Trophoblast cell (in vitro differentiated cells and primary cell): ENCODE measurements at places on chromosomes 6 and 20.

DNA sequence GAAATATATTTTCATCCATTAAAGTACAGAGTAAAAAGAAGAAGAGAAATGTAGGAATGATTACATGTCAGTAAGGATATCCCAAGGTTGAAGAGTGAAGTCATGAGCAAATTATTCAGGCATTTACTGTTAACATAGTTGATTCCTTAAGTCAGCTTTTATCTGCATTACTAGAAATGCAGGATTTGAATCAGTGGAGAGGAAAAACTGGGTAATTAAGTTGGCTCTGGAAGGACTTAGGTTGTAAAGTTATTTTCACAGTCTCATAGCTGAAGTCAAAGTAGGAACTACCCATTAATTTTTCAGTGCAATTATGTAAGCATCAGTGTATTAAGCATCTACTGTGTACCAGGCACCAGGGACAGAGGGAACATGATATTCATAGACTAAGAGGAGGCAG, 7.8 kb downstream of the NAA20 start:
- peak; percentile 69 for DNase-seq

DNA sequence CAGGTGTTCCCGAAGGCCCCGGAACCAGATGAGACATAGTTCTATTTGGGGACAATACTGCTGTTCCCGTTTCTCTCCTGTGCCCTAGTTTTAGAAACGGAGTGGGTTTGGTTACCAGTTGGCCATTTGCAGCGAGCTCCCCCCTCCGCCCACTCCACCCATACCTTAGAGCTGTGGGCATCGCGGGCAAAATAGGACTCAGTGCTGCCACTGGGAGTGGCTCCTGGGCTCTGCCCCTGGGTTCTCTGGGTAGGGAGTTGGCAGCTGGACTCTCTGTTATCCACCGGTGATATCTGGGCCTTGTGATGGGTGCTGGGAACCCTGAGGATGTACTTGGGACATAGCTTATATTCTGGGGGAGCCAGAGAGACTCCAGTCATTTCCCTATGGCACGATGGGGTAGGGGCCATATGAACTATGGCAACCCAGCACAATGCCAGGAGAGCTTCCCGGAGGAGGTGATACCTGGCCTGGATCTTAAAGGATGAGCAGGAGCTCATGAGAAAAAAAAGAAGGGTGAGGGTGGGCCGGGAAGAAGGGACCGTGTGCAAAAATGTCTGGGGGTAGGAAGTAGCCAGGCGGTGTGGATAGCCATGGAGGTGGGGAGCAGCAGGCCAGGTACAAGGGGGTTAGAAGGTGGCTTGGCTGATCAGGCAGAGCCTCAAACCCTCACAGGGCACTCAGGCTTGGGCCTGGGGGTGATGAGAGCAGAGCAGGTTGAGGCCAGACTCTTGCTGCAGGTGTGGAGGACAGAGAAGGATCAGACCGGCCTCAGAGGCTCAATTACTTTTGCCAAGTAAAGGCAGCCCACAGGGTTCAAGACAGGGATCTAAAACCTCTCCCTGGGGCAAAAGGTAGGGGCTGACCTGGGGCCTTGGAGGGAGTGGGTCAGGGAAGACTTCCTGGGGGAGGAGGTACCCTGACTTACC, 9.6 kb downstream of the SRC start:
- DNase-seq: no peak

DNA sequence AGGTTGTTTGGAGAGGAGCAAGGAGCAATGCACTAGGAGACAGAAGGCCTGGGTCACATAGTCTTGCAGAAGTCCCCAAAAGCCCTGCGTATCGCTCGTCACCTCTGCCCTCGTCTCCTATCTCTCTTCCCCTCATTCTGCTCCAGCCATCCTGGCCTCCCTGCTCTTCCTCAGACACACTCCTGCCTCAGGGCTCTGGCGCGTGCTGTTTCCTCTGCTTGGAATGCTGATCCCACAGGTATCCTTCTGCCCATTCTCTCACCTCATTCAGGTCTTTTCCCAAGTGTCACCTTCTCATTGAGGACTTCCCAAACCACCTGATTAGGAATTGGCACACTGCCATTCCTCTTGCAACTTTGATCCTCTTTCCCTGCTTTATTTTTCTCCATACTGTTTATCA, 9.0 kb upstream of the SLC2A10 start:
- peak; percentile 76 for DNase-seq

GRCh38 chr20:59817846-59818615, 115.4 kb downstream of the SYCP2 start:
- no peak for DNase-seq

DNA sequence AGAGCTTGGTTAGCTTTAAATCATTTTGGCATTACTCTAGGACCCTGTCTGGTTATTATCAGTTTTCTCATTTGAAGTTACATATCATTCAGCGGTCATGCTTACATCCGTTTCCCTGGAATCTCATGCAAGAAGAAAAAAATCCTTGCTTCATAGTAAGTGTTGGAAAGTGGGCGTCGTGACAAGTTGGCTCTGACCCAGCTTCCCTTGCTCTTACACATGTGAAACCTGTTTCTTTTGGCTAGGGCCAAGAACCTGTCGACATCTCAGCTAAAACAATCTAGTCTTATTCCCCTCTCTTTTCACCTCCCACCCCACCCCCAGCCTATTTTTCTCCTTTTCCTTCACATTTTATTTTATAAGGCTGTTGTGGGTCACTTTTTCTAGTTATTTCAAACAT, 45.5 kb downstream of the ANKS1A start:
- DNase-seq: no peak

DNA sequence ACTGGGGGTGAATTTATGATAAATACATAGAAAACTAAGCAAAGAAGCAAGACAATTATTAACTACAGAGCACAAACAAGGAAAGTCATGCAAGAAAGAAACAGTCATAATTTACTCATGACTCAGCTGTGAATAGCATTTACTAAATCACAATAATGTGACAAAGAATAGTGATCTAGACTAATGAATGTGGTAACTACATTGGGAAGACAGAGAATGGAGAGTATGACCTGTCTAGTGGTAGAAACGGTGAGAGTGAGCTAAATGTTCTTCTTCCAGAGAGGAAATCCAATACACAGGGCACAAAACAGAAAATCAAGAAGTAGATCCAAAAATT, 153.5 kb upstream of the DST start:
- peak; percentile 35 for DNase-seq

DNA sequence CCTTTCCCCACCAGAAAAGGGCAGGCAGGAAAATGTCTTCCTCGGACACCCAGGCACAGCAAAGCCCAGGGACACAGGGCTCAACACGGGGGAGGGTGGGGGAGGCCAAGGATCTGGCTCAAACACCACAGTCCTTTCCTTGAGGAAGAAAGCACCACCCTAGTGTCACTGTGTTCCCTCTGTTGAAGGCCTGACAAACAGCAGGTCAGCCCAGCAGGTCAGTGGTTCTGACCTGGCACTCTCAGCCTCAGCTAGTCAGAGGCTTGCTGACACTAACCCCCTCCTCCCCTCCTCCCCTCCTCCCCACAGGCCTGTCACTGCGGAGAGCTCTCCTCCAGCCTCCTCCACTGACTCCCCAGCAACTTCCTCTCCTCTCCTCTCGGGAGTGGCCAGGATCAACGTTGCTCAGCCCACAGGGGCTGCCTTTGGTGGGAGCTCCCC, 239.6 kb downstream of the LRFN2 start:
- DNase-seq: no peak

GRCh38 chr20:52470561-52470960, 279.0 kb upstream of the ZFP64 start:
- no peak for DNase-seq

DNA sequence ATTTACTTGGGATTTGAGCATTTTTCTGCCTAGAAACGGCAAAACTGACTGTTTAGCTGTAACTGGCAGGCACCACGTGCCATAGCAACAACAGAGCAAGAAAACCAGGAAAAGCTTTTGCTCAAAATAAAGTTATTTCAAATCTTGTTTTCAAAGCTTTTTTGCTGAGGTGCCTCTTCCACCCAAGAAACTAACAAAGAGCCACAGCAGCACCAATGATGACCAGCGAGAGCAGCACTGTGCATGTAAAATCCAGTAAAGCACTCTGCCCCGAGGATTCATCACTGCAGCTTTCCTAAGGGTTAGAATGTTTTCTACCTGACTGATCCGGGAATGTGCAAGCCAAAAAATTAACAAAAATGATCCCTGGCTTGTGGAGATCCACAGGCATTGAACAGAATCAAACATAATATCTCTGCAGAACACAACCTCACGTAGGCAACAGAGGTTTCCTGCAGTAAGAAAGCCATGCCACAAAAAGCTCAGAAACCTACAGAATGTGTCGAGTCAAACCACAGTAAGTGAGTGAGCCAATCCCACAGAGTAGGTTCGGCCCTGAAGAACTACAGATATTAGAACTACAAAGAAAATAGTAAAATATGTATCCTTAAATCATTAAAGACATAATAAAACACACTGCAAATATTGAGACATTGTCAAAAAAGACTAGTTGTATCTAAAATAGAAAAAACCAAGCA, 7.4 kb upstream of the ULBP3 start:
- DNase-seq: no peak

- DNase-seq: no peak
Observed at GRCh38 chr6:105111105-105111504, 68.7 kb downstream of the POPDC3 start.

DNA sequence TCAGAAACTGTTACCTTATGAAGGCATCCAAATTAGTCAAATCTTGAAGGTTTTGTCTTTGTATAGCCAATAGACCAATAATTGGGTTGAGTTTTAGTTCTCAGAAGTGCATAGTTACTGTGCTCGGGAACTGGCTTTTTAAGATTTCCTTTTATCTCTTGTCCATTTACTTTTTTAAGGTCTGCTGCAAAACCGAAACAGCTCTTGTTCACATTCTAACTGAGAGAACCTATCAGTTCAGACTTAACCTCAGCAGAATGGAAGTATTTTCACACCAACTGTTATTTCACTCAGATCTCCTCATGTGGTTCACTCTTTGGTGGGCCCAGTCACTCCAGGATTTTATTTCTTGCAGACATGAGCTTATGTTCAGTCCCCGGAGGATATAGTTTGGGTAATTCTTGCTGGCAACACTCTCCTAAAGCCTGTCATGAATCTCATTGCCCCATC, 55.5 kb downstream of the TPBG start:
- DNase-seq: no peak

GRCh38 chr6:113281014-113281413, 576.1 kb upstream of the MARCKS start:
- no peak for DNase-seq

DNA sequence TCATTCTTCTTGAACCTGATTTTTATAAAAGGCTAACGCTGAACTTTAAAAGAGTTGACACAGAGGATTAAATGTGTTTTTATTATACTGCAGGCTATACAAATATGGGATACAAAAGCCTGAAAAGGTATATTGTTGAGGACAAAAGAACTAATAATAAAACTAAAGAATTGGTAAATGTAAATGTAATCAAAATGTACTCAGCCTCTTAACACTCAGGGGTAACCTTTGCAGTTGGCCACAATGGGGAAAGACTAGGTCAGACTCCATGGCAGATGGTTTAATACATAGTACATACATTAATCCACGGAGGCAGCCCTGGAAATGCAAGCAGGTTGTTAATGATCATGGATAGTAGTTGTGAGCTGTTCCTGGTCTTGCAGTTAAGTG, 57.5 kb downstream of the SOBP start:
- no peak for DNase-seq

DNA sequence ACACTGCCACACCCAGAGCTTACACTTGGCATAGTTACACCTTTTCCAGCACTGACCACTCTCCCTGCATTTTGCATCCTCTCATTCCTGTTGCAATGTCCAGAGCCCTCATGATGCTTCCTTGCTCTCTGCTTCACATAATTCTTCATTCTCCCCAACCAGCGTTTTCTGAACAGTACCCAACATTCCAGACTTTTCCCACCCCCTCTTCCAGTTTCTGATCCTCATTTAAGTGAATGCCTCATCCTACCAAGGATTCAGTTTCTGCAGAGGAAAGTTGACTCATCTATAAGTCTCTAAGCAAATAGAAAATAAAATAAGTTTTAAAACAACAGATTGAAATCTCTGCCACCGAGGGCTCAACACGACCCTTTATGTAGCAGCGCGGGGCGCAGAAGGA, 321.3 kb upstream of the TCF21 start:
- no peak for DNase-seq

DNA sequence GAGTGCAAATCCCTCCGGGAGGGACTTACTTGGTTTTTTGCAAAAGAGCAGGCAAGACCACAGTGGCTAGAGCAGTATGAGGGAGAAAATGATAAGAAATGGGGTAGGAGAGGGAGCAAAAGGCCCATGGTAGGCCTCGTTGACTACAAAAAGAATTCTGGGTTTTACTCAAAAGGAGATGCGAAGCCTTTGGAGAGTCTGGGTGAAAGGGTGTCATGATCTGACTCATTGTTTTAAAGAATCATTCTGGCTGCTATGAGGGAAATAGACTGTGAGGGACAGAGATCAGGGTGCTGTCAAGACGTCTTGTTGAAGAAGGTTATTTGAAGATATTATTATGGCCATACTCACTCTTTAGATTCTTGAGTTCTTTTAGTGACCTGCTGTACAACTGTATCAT, 13.0 kb downstream of the TBC1D32 start:
- DNase-seq: no peak
